ENCODE measurements at places on chromosomes 4 and X. TPM values are rescaled to one million over a fixed set of nuclear protein-coding genes. Genes with fewer than 3 reads are reported as not detected.

The SOD3 gene
- total RNA-seq, result not detected

The RTL9 gene
- not detected for total RNA-seq

The CCDC149 gene
- total RNA-seq, result 15.4 TPM

The ODAM gene
- total RNA-seq, result not detected

The MAGEA1 gene
- total RNA-seq, result not detected

The PHOX2B gene
- total RNA-seq, result not detected

The SGCB gene
- total RNA-seq, result 27.0 TPM

The HPGDS gene
- total RNA-seq, result not detected

The LRCH2 gene
- total RNA-seq, result 0.44 TPM

The F9 gene
- not detected for total RNA-seq

The PF4V1 gene
- not detected for total RNA-seq

DNA sequence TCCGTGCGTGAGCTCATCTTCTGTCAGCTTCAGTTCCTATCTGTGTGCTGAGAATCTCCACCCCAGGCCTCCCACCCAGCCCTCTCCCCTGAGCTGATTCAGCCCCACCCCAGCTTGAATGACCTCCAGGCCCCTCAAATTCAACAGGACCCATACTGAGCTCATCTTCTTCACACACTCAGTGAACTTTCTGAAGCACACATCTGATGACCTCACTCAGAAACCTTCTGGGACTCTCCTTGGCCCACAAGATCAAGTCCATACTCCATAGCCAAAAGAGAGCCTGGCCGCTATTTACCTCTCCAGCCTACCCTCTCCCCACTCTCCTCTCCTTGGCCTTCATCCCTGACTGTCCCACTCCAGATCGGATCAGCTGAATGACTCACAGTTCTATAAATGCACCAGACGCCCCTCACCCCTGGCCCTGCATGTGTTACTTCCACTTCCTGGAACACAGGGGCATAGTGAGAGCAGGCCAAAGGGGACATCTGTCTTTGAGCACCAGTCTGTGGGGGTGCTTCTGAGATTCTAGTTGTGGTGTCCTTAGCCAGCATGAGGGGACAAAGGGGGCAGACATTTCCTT is 62.5 kb downstream of the PJA1 start:
- DNase-seq, result no peak

GRCh38 chr4:2220016-2220630 is 21.8 kb downstream of the HAUS3 start:
- DNase-seq, result peak; percentile 78

DNA sequence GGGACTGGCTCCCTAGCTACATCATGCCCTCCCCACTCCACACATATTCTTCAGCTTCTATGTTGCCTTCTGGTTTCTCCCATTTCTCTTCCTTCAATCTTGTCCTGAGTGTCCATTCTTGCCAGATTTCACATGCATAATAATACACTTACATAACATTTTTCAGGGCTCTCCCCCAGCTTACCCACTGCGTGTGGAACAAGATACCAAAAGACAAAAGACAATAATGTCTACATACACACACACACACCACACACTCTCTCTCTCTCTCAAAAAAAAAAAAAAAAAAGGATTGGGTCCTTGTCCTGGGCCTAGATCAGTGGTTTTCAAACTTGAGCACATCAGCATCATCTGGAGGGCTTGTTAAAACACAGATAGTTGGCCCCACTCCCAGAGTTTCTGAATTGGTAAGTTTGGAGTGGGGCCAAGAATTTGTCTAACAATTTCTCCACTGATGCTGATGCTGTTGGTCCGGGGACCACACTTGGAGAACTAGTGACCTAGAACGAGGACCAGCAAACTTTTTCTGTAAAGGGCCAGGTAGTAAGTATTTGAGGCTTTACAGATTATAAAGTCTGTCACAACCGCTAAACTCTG is 6.5 kb upstream of the SMARCA1 start:
- DNase-seq, result peak; percentile 74

DNA sequence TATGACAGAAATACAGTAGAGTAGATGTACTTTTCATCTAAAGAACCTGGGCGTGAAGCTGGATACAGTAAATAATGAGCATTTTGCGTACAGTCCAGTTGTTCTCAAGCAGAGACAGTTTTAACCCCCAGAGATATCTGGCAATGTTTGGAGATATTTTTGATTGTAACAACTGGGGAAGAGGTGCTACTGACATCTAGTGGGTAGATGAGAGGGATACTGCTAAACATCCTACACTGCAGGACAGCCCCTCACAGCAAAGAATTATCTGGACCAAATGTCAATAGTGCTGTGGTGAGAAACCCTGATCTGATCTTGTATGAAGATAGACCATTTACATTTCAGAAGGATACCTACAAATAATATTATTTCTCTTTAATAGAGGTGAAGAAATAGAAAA is 200.2 kb upstream of the FAM47A start:
- DNase-seq, result peak; percentile 16

- DNase-seq, result peak; percentile 28
Measured at GRCh38 chr4:132332932-132333723, 816.0 kb upstream of the PCDH10 start.

DNA sequence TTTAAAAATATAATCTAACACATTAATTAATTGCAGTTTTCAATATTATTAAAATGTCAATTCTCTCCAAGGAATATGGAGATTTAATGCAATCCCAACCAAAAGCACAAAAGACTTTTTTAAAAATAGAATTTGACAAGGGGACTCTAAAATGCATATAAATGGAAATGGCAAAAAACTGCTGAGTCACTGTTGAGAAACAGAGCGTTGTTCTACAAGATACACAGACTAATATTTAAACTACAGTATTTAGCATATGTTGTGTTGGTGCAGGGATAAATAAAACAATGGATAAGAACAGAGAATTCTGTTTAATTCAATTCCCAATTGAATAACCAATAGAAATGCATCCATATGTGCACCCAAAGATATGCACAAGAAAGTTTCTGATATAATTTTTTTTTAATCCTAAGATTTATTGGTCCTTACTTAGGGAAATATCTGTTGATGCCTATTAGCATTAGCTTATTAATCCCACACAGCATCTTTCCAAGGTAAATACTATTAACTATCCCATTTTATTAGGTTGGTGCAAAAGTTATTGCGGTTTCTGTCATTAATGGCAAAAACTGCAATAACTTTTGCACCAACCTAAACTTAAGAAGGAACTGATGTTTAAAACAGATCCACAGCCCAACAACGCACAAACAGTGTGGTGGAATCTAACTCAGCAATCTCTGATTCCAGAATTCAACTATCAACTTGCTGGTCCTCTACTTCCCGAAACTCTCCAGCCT is 86.8 kb upstream of the VEGFC start:
- peak; percentile 23 for DNase-seq

DNA sequence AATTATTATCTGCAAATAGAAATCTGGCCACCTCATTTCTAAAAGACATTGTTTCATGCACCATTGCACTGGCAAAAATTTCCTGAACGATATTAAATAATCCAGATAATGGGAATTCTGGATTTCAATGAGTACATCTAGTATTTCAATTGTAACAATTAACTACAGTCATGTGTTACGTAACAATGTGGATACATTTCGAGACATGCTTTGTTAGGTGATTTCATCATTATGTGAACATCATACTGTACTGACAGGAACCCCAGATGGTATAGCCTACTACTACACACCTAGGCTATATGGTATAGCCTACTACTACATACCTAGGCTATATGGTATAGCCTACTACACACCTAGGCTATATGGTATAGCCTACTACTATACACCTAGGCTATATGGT is 14.8 kb downstream of the LAMTOR3 start:
- DNase-seq, result peak; percentile 61

GRCh38 chr4:146059151-146059550 is 116.4 kb upstream of the LSM6 start:
- no peak for DNase-seq

GRCh38 chrX:118729042-118729652 is 1.7 kb downstream of the IL13RA1 start:
- DNase-seq, result no peak

DNA sequence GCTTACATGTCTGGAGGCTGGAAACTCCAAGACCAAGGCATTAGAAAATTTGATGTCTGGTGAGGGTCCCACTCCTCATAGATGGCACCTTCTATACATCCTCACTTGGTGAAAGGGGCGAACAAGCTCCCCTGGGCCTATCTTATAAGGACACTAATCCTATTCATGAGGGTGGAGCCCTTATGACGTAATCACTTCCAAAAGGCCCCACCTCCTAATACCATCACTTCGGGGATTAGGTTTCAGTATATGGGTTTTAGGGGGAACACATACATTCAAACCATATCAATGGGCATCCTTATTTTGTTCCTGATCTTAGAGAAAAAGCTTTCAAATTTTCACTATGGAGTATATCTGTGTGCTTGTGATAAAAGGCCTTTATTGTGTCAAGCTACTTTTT is 39.0 kb upstream of the ALG13 start:
- DNase-seq, result no peak

DNA sequence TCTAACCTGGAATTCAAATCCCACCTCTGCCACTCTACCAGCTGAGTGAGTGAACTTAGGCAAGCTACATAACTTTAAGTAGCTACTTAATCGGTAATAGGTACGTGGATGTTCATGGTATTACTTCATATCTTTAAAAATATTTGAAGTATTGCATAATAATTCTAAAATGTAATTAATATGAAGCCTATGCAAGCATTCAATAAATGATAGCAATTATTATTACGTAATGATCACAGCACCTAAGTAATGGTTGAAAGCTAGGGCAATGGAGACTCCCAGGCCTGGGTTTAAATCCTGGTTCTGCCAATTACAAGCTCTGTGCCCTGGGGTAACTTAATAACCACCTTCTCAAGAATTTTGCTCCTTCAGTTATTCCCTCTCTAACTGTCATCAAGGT is 26.7 kb downstream of the LHFPL1 start:
- no peak for DNase-seq

DNA sequence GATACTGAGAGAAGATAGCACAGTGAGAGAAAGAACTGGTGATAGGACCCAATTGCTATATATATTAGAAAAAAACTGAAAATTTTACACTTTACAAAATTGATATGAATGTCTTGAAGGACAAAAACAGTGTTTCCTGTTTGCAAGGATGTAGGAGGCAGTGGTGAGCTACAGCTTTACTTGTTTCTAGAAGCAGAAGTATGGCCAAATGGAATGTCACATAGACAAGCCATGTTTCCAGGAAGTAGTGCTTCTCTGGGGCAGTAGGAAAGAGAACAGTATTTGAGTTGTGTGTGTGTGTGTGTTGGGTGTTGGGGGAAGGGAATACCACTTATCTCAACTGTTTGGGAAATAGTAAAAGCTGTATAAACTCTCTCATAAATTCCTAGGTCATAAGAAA is 60.9 kb upstream of the IBSP start:
- DNase-seq, result no peak

GRCh38 chrX:87397103-87397886 is 120.3 kb upstream of the KLHL4 start:
- DNase-seq, result no peak

DNA sequence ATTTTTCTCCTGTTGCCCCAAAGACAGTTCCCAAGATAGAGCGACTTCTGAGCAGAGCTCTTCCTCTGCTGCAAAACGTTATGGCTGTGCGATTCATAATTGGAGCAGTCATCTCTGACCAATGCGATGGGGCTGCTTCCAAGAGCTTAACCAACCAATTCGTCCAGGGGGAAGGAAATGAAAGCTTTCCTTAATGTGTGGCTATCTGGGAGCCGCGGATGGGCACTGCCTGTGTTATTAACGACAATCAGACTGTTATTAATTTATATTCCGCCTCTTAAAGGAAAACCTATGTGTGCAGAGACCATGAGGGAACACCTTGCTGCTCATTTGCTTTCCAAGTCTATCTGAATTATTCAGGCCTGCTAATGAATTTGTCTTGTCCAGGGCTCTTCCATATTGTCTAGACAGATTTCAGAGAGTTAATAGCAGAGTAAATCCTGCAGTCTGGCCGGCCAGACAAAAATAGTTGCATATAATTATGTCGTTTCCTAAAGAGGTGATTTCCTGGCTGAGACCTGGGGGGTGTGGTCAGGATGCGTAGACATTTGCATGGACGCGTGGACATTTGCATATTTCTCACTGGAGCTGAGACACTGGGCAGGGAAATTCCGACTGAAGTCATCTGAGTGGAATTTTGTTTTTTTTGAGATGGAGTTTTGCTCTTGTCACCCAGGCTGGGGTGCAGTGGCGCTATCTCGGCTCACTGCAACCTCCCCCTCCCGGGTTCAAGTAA is 135.4 kb downstream of the HMX1 start:
- DNase-seq, result peak; percentile 4

DNA sequence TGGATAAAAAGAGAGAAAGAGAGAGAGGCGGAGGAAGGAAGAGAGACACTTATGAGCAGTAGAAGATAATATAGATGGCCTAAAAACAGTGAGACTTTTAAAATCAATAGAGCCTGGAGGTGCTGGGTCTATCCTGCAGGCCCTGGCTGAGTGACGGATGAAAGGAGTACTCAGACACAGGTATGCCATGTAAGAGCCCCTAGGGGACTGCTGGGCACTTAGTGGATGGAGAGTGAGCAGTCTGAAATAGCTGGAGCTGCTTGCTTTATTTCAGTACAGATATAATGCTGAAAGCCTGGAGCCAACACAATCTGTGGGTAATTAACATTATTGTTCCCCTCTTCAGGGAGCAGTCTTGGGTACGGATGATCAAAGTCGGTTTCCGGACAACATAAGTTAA is 578.6 kb downstream of the SPOCK3 start:
- no peak for DNase-seq

DNA sequence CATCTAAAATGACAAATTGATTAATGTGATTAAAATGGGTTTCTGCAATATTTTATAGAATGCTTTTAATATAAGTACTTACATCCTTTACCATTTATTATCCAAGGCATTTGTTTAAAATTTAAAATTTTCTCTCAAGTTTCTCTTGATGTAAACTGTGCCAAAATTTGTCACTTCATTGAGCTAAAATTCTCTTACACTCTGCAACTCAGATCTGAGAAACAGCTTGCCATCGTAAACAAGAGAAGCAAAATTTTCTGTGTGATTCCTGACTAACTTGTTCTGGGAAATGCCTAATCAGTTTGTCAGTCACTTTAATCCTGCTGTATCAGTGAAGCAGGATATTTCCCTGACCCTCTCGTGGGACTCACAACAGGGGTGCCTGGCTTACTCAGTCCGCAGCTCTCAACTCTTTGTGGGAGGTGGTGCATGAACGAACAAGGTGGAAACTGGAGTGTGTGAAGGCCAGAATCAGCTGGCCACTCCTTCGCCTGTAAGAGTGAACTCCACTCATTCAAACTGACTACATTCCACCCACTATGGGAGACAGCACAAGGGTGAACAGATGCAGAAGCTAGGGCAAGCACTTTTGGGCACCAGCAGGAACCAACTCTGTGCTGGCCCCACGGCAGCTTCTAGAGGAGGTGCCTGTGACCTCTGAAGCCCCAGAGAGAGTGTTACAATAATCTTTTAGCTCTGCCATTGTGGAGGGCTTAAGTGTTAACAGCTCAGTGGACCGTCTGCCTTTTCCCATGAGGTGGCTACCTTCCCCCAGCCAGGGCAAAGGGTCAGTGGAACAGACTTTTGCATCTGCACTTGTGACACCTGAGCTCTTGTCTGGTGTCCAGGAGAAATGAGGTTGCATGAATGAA is 349.4 kb downstream of the FAT4 start:
- DNase-seq, result no peak

- DNase-seq, result no peak
Measured at GRCh38 chr4:113604955-113605354, 156.6 kb downstream of the CAMK2D start.

All from MCF 10A (cell line).